ENCODE measurements at places on chromosomes 1 and 21. TPM values are rescaled to one million over a fixed set of nuclear protein-coding genes. Genes with fewer than 3 reads are reported as not detected.

The SPATA1 gene
- polyA plus RNA-seq: 2.3 TPM

The USH2A gene
- 0.06 TPM for polyA plus RNA-seq

The TTLL7 gene
- 3.1 TPM for polyA plus RNA-seq

The GPA33 gene
- 0.12 TPM for polyA plus RNA-seq

The KANK4 gene
- polyA plus RNA-seq: 10.4 TPM

The DCST1 gene
- polyA plus RNA-seq: 0.61 TPM

The CTSS gene
- 27.8 TPM for polyA plus RNA-seq

The ZBTB18 gene
- polyA plus RNA-seq: 15.6 TPM

The ASPM gene
- 25.1 TPM for polyA plus RNA-seq

The TLR5 gene
- 12.9 TPM for polyA plus RNA-seq

The OPRD1 gene
- polyA plus RNA-seq: 0.15 TPM

The EPS8L3 gene
- 0.35 TPM for polyA plus RNA-seq

The FCRL4 gene
- not detected for polyA plus RNA-seq

The RGS4 gene
- 1.3 TPM for polyA plus RNA-seq

The TMPRSS15 gene
- polyA plus RNA-seq: not detected

The SYT11 gene
- 13.4 TPM for polyA plus RNA-seq

The NIPAL3 gene
- 13.0 TPM for polyA plus RNA-seq

The VANGL2 gene
- 37.2 TPM for polyA plus RNA-seq

The LCE3D gene
- polyA plus RNA-seq: not detected

The DMRTA2 gene
- polyA plus RNA-seq: 0.07 TPM

The KCNJ9 gene
- polyA plus RNA-seq: 0.06 TPM

The TIE1 gene
- 89.7 TPM for polyA plus RNA-seq

The CD52 gene
- polyA plus RNA-seq: 7.0 TPM

The FAAH gene
- polyA plus RNA-seq: 21.4 TPM

The SIK1 gene
- 30.4 TPM for polyA plus RNA-seq

The GPR161 gene
- polyA plus RNA-seq: 23.2 TPM

The LDLRAD2 gene
- 4.2 TPM for polyA plus RNA-seq

The KCNQ4 gene
- polyA plus RNA-seq: 1.7 TPM

The RIMKLA gene
- polyA plus RNA-seq: 0.78 TPM

The ALPL gene
- 1.2 TPM for polyA plus RNA-seq

The FCRL6 gene
- polyA plus RNA-seq: 0.37 TPM

The MX2 gene
- 2.0 TPM for polyA plus RNA-seq

The FCGR1A gene
- 3.4 TPM for polyA plus RNA-seq

The MR1 gene
- polyA plus RNA-seq: 6.9 TPM

The SPRR2G gene
- not detected for polyA plus RNA-seq

The TMEM82 gene
- not detected for polyA plus RNA-seq

The CELA2A gene
- polyA plus RNA-seq: 0.30 TPM

The CELA3B gene
- 0.48 TPM for polyA plus RNA-seq

The GBP2 gene
- 4.8 TPM for polyA plus RNA-seq

The LRRC38 gene
- 1.5 TPM for polyA plus RNA-seq

The PLA2G5 gene
- 0.46 TPM for polyA plus RNA-seq

The ERVH48-1 gene
- polyA plus RNA-seq: 2.5 TPM

The NCAM2 gene
- 4.4 TPM for polyA plus RNA-seq

The S100A2 gene
- 1.6 TPM for polyA plus RNA-seq

The CRYAA gene
- 0.18 TPM for polyA plus RNA-seq
